Naive B cell (primary cell): ENCODE measurements at places on chromosomes 2 and 18. TPM values are rescaled to one million over a fixed set of nuclear protein-coding genes. Genes with fewer than 3 reads are reported as not detected.

Gene SLC8A1
- polyA plus RNA-seq, result not detected

DNA sequence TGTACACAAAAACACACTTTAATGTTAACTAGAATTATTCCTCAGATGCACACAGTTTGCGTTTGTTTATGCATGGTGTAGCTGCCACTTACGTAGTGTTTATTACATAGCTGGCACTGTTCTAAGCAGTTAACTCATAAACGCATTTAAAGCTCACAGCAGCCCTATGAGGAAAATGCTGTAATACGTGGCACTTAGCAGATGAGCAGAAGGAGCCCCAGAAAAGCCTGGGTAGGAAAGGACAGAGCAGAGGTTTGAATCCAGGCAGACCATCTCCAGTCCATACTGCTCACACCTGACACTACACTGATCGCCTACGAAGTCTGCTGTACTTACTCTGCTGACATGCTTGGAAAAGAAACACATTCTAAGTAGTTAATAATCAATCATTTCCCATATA lies 66.6 kb downstream of the BCL2 start:
- DNase-seq, result no peak

GRCh38 chr2:43538034-43538670 lies 57.7 kb downstream of the THADA start:
- DNase-seq, result no peak

GRCh38 chr18:13681701-13682100 lies 44.7 kb downstream of the FAM210A start:
- no peak for DNase-seq

- no peak for DNase-seq
Observed at GRCh38 chr18:62607302-62607701, 84.5 kb downstream of the ZCCHC2 start.

Gene YPEL5
- polyA plus RNA-seq, result 196 TPM

Gene LINC00305
- polyA plus RNA-seq, result not detected

Gene PLEKHH2
- polyA plus RNA-seq, result not detected

DNA sequence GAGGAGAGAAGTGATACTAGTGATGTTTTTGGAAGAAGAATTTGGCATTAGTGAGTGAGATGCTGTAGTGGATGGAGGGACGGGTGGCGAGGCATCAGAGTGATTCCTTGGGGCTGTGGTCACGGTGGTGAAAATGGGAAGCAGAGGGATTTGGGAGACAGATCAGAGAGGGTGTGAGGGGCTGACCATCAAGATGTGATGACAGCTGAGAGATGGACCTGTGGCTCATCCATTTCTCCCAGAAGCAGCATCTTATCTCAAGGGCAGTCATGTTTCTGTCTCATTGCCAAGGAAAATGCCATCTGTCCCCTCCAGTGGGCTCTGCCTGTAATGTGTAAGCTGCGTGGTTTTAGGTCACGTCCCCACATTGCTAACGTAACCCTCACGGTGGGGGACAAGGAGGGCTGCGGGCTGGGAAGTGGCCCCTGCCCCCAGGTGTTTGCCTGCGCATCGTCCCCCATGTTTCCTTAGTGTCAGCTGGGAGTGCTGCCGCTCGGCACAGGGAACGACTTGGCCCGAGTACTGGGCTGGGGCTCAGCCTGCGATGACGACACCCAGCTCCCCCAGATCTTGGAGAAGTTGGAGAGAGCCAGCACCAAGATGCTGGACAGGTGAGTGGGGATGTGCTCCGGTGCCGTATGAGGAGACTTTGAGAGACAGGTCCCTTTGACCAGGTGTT lies 91.0 kb downstream of the DGKD start:
- DNase-seq, result no peak

DNA sequence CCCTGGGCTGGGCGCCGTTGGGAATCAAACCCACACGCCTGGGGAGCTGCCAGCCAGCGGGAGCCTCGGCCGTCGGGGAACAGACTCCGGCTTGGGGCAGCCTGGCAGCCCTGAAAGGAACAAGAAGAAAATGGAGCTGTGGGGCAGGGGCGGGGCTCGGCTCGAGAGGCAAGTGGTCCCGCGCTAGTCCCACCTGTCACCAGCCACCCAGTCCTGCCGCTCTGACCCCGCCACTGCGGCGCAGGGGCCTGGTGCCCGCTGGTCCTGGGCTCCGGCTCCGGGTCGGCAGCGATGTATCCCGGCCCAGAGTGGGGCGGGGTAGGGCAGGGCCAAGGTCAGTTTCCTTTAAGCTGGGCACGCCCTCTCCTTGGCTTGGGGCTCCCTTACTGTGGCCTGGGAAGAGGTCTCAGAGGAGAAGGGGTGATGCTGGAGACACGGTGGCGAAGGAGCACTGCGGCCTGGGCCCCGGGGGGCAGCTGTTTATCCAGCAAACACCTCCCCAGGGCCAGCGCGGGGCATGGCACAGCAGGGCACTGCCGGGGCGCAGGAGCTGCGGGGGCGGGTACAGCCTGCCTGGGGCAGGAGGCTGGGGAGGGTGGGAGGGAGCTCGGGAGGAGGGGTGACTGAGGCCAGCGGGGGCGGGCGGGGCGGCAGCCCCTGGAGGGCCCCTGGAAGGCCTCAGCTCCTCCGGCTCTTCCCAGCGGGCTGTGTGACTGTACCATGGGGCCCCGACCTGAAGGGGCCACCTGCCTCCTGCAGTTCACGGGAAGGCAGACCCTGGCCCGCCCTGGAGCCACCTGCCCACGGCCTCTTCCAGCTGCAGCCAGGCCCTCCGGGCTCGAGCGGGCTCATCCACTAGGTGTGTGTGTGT lies 15.6 kb downstream of the ODC1 start:
- no peak for DNase-seq

- DNase-seq, result no peak
Observed at GRCh38 chr2:237309011-237309410, 105.0 kb downstream of the COL6A3 start.

Gene CROCC2
- not detected for polyA plus RNA-seq

DNA sequence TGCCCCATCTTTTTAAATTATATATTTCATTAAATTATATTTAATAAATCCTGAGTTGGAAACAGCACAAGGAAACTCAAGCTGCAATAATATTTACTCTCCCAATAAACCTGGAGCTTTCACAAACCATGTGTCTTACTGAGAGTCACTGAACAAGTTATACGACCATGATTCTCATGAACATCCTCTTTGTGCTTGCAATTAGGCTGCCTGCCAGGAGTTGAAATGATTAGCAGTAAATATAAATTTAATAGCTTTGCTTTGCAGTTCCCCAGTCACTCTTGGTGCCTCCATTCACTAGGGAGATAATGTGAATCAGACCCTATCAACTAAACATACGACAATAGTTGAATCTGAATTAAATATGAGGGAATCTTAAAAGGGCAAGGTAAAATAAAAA lies 905.1 kb downstream of the NRXN1 start:
- no peak for DNase-seq

DNA sequence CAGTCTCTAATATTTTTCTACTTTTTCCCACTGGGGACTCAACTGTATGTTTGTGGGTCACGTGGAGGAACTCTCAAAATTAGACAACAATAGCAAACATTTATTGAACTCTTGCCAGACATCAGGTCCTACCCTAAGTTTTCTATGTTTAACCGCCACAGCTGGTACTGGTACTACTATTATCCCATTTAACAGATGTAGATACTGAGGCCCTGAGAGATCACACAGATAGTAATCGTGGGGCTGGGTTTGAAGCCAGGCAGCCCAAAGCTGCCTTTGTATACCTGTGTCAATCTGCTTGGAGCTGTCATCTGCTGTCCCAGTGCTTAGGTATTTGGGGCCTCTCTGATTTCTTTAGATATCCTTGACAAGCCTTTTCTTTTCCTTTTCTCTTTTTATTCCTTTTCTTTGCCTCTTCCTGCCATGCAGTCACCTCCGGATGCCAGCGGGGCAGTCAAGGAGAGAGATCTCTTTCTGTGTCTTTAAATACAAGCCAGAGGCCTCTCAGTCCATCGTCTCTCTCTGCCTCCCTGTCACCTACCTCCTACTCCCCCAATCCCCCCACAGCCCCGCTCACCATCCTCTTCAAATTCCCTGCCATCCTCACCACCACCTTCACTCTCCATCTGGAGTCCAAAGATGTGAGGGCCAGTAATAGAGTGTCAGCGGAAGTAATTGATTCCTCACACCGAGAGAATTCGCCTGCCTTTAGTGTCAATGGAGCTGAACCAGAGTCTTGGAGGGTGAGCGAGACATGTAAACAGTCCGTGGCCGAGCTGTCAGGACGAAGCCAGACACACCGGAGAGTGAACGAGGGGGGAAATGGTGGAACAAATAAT lies 23.4 kb downstream of the NRP2 start:
- no peak for DNase-seq

GRCh38 chr2:65788556-65788955 lies 356.2 kb upstream of the SPRED2 start:
- DNase-seq, result no peak

- DNase-seq, result no peak
Observed at GRCh38 chr18:36559149-36559857, 261.8 kb downstream of the FHOD3 start.

DNA sequence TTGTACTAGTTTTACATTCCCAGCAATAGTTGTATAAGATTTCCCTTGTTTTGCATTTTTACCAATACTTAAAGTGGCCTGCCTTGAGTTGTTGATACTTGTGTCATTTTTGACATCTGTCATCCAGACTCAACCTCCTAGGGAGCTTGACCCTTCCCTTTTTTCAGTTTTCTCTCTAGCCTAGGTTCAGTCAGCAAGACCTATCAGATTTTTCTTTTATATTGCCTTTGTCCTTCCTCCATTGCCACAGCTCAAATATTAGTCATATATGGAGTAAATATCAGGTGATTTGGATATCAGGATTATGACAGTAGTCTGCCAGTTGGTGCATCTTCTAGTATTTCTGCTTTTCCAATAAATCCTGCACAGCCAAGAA lies 13.4 kb downstream of the CENPO start:
- DNase-seq, result no peak
